ENCODE measurements at places on chromosomes 12 and 14.

DNA sequence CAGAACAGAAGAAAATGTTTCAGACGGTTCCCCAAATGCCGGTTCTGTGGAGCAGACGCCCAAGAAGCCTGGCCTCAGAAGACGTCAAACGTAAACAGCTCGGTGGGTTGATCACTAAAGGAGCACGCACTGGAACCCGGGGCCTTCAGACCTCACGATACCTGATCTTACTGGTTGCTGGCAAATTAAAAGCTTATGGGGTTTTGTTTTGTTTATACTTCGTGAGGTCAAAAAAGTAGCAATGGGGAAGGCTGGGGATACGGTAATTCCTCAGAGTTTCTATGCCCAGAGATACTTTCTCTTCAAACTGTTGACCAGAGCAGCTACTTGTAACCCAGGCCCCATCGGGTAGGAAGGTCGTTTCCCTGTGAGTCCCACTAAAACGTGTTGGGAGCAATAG is 1.7 kb downstream of the CDKN1B start:
- DNase-seq: peak; percentile 63

GRCh38 chr14:24630087-24630871 is 3.7 kb downstream of the GZMB start:
- no peak for DNase-seq

GRCh38 chr12:121793838-121794533 is 498 bp upstream of the RHOF start:
- peak; percentile 95 for DNase-seq

GRCh38 chr14:90551070-90551704 is 154.4 kb downstream of the CALM1 start:
- DNase-seq: peak; percentile 23

DNA sequence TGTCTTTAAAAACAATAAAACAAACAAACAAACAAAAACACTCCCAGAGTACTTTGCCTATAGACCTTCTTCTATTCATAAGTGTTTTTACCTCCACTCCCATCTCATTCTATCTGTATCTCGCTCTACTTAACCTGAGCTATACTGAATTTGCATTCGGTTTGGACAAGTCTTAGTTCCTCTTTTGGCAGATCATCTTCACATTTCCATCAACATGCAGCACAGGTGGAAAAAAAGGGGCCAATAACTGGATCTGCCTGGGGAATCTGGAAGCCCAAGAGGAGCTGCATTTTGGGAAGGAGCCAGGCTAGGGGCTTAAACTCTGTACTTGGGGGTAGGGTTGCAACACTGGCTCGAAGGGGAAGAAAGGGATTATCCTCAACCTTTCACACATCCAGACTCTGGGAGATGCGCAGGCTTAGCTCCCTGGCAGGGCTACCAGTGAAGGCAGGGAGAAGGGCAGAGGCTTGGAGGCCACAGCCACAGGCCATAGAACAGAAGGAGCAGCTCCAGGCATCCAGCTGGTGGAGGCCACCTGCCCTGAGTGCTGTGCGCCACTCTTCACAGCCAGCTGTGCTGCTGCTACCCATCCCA is 4.1 kb downstream of the NINJ2 start:
- DNase-seq: no peak

- no peak for DNase-seq
These were observed 115.5 kb downstream of the CCDC59 start for GRCh38 chr12:82242729-82243128.

DNA sequence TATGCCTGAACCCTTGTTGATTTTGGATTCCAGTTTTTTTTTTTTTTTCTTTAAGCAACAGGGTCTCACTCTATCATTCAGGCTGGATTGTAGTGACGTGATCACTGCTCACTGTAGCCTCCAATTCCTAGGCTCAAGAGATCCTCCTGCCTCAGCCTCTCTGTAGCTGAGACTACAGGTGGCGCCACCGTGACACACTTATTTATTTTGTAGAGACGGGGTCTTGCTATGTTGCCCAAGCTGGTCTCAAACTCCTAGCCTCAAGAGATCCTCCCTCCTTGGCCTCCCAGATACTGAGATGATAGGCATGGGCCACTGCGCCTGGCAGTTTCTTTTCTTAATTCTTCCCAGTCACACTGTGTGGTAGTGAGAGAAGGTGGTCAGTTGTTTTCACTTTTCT is 25.2 kb downstream of the ACADS start:
- DNase-seq: no peak

DNA sequence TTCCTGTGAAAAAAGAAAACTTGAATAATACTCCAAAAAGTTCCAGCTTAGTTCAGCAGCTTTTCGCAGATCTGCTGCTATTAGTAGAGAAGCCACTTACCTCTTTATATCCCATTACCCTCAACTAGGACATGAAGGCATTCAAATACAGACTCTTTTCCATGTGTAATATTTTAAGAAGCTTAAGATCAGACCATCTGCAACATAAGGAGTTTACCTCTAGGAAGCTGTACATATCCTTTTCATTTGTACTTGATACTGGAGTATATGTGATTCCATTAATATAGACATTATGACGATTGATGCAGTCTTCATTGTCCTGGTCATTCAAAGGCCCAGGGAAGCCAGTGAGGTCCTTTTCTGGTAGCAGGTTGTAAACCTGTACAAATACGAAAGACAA is 20.4 kb downstream of the A2M start:
- no peak for DNase-seq

DNA sequence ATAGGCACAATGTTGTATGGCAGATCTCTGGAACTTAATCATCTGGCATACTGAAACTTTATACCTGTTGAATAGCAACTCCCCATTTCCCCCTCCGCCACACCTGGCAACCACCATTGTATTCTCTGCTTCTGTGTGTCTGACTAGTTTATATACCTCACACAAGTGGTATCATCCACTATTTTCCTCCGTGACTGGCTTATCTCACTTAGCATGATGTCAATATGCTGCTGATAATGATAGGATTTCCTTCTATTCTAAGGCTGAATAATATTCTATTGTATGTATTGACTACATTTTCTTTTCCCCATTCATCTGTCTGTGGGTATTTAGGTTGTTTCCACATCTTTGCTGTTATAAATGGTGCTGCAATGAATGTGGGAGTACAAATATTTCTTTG is 21.5 kb downstream of the BRMS1L start:
- DNase-seq: no peak

GRCh38 chr12:124082012-124082411 is 109.0 kb downstream of the ZNF664 start:
- no peak for DNase-seq

DNA sequence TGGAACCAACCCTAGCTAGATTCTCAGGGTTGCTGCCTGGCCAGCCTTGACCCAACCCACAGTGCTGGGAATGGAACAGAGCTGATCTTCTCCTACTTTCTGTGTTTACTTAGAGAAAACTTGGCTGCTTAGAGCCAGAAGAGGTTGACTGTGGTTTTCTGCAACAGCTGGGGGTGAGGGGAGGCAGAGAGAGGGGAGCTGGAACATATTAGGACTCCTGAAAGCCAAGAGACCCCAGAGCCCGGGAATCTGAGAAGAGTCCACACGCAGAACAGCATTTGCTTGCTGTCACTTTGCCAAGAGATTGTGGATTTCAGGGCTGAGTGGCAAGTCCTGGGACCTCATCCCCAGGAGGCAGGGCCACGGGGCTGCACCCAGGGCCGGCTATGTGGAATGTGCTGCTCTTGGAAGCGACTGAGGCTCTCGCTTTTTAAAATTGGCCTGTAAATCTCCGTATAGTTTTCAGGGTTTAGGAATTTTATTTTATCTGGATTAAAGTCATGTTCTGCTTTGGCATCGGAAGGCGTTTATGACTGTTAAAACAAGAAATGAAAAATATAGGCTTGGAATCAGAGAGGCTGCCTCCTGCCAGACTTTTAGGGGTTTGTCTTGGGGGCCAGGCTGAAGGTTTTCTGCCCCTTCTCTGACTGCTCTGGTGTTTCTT is 22.3 kb upstream of the MED13L start:
- peak; percentile 31 for DNase-seq

DNA sequence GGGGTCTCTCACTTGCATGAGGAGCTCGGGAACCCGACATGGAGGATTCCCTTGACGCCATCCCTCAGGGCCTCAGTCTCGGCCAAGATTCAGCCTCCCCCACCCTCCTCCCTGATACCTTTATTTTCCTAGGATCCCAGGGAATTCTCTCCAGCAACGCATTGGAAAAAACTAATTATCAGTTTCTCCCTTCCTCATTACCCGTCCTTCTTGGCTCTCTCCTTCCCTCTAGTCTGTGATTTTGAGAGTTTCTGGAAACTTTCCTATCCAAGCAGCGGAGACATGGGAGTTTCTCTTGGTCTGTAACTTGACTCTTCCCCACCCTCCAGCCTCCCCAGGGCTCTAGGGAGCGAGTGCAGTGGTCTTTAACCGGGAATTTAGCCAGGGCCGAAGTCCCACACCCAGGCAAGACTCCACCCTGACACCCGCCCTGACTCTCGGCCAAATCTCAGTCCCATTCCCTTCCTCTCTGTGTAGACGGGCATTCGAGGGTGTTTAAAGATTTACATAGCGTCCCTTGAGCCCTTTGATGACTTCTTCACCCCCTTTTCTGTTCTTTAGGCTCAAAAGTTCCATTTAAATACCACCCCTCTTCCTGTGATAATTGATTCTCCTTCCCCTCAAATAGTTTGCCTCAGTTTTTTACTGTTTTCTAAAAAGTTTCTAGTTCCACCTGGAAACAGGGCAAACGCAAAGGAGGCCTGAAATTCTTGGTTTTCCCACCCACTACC is 6.7 kb downstream of the HOXC5 start:
- DNase-seq: no peak

DNA sequence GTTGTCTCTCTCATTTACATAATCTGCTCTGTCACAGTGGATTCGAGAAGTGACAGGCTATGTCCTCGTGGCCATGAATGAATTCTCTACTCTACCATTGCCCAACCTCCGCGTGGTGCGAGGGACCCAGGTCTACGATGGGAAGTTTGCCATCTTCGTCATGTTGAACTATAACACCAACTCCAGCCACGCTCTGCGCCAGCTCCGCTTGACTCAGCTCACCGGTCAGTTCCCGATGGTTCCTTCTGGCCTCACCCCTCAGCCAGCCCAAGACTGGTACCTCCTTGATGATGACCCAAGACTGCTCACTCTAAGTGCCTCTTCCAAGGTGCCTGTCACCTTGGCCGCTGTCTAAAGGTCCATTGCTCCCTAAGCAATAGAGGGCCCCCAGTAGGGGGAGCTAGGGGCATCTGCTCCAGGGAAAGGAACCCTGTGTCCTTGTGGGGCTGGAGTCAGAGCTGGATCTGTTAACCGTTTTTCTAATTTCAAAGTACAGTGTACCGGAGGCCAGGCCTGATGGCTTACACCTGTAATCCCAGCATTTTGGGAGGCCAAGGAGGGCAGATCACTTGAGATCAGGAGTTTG is 5.1 kb downstream of the ERBB3 start:
- no peak for DNase-seq

DNA sequence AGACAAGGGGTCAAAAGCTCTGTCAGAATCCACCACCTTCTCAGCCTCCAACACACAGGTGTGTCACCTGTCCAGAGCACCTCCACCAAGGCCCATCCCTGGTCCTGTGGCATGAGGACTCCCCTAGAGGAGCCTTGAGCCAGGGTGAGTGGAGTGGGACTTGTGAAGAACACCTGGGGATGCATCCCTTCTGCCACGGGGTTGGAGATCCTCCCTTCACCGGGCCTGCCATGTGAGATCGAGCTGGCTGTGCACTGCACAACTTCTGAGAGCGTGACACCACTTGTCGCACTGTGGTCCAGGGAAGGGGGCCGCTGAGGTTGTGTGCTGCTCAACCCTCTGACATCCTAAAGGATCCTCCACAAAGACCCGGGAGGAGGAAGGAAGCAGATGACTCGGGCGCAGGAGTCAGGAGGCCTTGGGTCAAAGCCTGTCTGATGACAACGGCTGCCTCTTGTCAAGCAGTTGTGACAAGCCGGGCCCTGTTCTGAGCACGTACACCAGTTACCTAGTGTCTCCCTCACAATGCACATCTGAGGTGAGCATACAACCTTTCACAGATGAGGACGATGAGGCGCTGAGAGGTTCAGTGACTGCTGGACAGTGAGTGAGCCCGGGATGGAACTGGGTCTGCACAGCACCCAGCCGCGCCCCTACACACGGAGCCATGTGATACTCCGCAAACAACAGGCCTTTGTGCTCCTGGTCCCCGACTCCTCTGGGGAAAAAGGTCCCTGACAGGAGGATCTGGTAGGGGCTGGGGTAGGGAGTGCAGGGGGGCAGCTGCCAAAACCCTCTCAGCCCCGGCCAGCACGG is 35.6 kb downstream of the CHGA start:
- DNase-seq: no peak

GRCh38 chr12:28578361-28578760 is 388.1 kb downstream of the CCDC91 start:
- DNase-seq: peak; percentile 37

DNA sequence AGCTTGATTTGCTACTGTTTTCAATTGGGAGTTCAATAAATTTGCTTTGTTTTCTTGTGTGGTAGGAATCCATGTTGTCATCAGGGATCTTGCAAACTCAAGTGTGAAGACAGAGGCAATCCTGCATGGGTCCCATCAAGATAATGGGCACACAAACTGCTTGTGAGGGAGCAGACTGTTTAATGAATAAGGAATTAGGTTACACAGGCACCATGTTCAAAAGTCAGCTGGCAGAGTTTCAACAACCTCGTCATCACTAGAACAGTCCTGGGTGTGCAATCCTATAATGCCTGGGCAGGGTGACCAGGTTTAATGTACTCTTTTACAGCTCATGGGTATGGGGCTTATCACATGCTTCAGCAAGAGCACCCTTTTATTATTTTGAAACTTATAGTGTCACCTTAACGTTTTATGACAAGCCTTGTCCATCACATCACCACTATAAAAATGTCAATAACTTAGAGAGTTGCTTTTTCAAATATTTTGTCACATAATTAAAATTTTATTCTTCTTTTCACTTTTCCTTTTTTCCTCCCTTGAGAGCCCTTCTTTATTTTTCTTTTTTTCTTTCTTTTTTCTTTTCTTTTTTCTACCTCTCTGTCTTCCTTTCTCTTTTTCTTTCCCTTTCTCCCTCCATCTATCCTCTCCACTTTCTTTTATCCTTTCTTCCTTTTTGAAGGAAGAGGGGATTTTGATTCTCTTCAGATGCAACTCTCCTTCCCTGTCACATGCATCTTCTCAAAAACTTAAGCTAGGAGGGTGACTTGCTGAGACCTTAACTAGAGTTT is 252.2 kb upstream of the ATP2B1 start:
- DNase-seq: peak; percentile 65

- DNase-seq: peak; percentile 41
These were observed 1.1 kb downstream of the ATP5F1B start for GRCh38 chr12:56644654-56645053.

DNA sequence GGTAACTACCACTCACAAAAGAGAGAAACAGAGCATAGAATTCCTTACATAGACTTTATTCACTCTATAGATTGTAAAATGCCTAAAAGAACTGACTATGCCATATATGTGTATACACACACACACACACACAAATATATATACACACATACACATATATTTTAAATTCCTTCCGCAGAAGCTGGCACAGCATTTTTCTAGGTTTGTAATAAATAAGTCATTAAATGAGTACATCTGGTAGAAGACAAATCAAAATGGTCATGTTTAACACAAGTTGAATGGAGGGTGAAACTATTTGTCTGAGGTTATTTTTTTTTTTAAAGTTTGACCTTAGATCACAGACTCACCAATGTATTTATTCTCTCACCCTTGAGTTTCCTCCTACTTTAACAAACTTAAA is 58.2 kb downstream of the CCER1 start:
- DNase-seq: no peak

- DNase-seq: no peak
These were observed 31.6 kb downstream of the PACS2 start for GRCh38 chr14:105346200-105346533.

All from iris pigment epithelial cell (primary cell).